ENCODE measurements at places on chromosomes 3 and 15.

GRCh38 chr3:114454551-114455251 is 160.9 kb downstream of the TIGIT start:
- no peak for DNase-seq

DNA sequence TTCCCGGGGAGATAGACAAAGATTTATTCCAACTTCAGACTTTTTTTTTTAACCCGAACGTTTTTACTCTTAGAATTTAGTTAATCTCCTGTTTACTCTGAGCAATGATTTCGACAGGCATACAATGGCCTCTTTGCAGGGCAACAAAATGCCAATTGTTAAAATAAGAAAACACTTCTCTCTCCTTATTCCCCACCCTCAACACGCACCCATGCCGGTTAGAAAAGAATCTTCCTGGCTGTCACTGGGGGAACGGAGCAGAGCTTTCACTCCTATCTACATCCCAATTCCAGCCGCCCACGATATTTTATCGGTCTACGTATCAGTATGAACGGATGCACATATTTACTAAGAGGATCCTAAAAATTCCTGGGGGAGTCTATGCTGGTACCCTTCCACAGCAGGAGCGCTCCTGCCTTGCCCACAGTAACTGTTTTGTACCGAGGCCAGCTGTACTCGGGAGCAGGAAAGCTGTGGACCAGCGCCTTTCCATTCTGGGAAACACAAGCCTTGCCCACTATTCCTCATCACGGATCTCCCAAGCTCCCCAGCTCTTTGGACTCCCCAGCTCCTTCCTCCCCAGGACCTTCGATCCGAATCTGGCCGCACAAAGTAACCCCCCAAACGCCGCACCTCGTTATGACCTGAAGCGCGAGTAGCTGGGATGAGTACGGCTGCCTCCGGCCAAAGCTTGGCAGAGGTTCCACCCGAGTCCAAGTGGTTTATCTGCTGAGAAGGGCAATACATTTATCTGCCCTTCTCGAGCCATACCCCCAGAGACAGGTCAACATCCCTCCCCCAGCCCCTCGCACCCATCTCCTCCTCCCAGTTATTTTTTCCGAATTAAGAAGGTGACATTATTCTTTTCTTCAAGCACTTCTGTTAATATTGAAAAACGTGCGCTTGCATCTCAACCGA is 2.2 kb upstream of the FOXB1 start:
- DNase-seq = no peak

DNA sequence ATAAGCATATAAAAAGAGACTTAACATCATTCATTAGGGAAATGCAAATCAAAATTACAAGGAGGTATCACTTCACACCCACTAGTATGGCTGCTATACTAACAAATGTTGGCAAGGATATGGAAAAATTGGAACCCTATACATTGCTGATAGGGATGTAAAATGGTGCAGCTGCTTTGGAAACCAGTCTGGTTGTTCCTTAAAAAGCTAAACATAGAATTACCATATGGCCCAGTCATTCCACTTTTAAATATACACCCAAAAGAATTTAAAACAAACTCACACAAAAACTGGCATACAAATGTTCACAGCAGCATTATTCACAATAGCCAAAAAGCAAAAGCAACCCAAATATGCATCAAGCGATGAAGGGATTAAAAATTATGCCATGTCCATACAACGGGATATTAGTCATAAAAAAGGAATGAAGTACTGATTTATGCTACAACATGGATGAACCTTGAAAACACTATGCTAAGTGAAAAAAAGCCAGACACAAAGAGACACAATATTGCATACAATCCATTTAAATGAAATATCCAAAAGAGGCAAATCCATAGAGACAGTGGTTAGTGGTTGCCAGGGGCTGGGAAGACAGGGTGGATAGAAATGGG is 118.3 kb downstream of the OSBPL10 start:
- peak; percentile 68 for DNase-seq

- no peak for DNase-seq
These were observed 168.6 kb downstream of the STT3B start for GRCh38 chr3:31701286-31701685.

- no peak for DNase-seq
These were observed 14.3 kb downstream of the ZBTB38 start for GRCh38 chr3:141382571-141382970.

GRCh38 chr3:192858849-192859585 is 58.6 kb downstream of the MB21D2 start:
- DNase-seq = no peak

- no peak for DNase-seq
These were observed 180.2 kb upstream of the TTC14 start for GRCh38 chr3:180421721-180422120.

- DNase-seq = peak; percentile 58
These were observed 119.0 kb upstream of the DLG1 start for GRCh38 chr3:197417441-197417840.

DNA sequence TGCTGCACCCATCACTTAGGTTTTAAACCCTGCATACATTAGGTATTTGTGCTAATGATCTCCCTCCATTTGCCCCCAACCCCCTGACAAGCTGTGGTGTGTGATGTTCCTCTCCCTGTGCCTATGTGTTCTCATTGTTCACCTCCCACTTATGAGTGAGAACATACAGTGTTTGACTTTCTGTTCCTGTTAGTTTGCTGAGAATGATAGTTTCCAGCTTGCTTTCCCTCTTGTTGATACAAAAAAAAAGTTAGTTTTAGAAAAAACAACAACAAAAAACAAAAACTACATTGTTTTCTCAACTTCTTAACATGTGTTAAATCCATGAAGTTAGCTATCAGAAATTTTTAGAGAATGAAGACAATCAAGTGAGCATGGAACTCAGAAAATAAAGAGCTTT is 953.0 kb downstream of the VGLL3 start:
- no peak for DNase-seq

GRCh38 chr15:55106155-55106554 is 90.6 kb downstream of the RSL24D1 start:
- DNase-seq = no peak

GRCh38 chr3:112136959-112137693 is 4.1 kb upstream of the GCSAM start:
- peak; percentile 41 for DNase-seq

DNA sequence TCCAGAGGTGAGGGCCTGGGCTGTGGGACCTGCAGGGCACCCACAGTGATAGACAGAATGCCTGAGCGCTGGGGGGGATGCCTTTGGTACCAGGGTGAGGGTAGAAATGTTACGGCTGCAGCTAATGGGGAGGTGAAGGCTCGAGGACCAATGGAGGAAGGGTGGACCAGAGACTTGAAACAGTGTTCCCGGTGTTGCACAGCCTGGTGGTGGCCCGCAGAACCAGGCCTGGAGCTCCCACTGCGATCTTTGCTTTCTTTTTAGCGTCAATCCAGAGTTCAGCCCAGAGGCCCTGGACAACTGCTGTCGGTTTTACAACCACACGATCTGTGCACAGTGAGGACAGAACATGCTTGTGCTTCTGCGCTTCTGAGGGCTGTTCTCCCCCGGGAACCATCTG is 36.8 kb upstream of the PDE8A start:
- DNase-seq = no peak

DNA sequence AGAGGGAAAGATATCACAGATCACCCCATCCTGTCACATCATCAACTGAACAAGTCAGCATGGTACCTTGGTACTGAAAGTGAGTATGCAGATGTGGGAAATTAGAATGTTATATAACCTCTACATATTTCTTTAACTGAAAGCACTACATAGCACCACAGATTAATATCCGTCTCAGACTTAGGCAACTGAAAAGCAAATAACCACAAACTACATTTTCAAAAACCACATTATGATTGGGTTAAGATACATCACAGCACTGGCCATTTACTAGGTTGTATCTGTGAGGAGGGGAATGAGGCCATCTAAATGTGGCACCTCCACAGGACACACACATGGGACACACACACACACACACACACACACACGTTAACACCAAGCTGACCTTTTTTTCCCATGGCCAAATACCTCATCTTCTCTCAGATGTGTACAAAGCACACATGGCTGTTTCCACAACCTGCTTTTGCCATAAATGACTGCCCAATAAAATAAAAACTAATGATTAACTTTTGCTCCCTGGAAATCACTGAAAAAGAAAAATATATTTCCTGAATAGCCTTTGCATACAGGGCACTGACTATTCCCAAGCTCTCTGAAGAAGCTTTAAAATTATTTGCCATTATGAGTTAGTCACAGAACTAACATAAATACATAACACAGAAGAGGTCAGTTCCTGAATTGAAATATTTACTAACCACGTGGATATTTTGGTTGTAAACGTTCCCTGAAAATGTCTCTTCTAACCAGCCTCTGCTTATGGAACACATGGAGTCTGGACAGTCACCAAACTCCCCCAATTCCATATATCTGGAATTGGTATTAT is 60.1 kb downstream of the SUMF1 start:
- DNase-seq = no peak

GRCh38 chr15:89664441-89665350 is 9.4 kb upstream of the KIF7 start:
- no peak for DNase-seq

- peak; percentile 21 for DNase-seq
These were observed 89.8 kb downstream of the LRRC3B start for GRCh38 chr3:26712211-26713026.

GRCh38 chr3:114727373-114727772 is 419.7 kb downstream of the ZBTB20 start:
- no peak for DNase-seq

- DNase-seq = no peak
These were observed 150.9 kb downstream of the IMPG2 start for GRCh38 chr3:101169516-101169915.

- no peak for DNase-seq
These were observed 657.5 kb upstream of the DPPA4 start for GRCh38 chr3:109994853-109995252.

- no peak for DNase-seq
These were observed 1.9 kb downstream of the NFKBIZ start for GRCh38 chr3:101851072-101851770.

DNA sequence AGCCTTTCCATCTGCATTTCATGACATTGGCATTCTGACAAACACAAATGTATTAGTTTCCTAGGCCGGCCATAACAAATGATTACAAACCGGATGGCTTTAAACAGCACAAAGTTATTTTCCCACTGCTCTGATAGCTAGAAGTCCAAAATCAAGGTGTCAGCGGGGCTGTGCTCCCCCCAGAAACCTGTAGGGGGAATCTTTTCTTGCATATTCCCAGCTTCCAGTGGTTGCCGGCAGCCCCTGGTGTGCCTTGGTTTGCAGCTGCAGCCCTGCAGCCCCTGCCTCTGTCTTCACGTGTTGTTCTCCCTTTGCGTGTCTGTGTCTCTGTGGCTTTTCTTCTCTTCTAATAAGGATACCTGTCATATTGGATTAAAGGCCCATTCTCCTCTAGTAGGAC is 79.0 kb upstream of the CDV3 start:
- peak; percentile 32 for DNase-seq

DNA sequence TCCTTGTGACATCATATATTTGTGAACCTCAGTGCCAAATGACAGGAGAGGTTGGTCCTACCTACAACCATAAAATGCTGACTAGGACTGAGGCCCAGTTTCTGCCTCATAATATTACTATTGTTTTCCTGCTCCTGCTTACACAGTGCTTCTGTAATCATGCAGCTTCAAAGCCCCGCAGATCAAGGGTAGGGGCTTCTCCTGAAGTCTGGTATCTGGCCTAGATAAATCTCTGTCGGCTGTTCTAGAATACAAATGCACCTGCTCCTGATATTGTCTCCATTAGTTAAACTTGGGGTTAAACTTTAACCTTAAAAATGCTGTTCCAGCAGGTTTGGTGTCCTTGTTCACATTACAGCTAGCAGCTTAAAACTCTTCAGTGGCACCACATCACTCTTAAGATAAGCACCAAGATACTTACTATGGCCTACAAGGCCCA is 552.4 kb downstream of the TUSC7 start:
- no peak for DNase-seq

DNA sequence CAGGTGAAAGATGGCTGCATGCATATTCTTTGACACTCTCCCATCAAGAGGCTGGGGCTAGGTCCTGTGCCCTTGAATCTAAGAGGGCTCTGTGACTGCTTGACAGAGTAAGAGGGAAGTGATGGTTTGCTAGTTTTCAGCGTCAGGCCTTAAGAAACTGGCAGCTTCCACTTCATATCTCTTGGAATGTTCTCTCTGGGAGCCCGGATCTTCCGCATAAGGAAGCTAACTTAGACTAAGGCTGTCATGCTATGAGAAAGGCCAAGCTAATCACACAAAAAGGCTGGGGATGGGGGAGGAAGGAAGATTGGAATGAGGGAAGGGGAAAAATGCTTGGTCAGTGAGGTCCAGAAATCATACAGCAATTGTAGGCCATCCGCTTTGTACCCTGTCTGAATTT is 50.0 kb downstream of the MB21D2 start:
- DNase-seq = peak; percentile 55

DNA sequence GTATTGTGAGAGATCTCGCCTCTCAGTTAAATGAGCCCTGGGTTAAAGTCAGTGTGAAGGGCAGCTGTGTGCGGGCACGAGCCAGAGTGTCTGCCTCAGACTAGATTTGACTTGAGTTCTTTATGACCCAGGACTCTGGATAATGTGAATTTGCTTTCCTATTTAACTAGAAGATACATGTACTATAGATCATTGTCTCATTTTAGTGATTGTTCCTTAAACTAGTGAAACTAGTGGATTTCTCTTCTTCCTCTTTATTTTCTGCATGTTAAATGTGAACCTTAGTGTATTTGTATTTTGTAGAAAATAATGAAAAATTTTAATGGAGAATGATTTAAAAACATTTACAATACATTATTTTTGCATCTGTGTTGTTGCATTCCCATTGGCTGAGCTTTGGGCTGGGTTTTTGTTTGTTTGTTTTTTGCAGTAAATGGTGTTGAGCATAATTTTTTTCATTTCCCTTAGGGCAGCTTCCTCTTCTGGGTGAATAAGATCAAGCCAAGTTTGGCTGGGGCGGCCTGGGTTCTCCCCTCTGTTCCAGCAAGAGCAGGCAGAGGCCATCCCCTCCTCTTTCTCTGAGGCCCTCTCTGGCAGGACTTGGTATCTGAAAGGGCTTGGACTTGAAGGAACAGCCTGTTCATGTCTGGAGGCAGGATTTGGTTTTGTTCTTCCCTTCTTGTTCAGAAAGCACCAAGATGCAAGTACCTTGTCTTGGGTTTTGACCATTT is 15.0 kb downstream of the GCSAM start:
- no peak for DNase-seq
